ENCODE measurements at places on chromosomes 12 and 14.

GRCh38 chr12:45034861-45035265, 16.0 kb downstream of the DBX2 start:
- H3K36me3 ChIP-seq, result no peaks in the 10 kb centered on the region
- DNase-seq, result no peak
- no peaks in the 10 kb centered on the region for H3K4me1 ChIP-seq
- no peak overlapping the region for H3K4me3 ChIP-seq

DNA sequence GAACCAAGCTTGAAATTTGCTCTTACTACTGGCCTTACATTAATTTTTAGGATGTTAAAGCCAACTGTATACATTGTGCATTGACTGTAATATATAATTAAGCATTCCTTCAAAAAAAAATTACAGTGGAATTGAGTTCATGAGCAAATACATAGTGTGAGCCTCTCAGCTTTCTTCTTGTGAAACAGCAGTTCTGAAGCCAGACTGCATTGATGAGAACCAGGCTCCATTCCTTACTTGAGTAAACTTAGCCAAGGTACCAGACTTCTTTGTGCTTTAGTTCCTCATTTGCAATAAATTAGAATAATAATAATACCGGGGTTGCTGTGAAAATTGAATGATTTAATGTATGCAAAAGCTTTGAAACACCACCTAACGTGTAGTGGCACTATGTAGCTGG, 169.5 kb downstream of the ANO4 start:
- no peaks in the 10 kb centered on the region for H3K4me1 ChIP-seq
- no peak for DNase-seq
- no peak overlapping the region for H3K27ac ChIP-seq
- H3K4me3 ChIP-seq, result no peak overlapping the region
- no peaks in the 10 kb centered on the region for H3K27me3 ChIP-seq

DNA sequence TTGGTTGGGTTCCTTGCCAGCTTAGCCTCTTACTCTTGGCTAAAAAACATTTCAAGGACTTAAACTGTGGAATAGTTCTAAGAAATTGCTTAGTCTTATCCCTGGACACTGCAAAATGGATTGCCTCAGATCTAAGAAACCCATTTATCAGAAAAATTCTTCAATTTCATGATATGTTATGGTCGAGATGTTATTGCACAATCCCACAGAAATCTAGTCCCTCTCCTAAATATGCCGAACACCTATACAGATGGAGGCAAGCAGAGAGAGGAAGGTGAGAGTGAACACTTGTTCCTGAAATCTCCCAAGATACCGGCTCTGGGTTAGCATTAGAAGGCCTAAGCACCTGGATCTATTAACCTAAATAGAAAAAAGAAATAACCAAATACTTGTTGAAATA, 267.2 kb downstream of the PAWR start:
- H3K4me3 ChIP-seq, result no peak overlapping the region
- no peak for DNase-seq
- no peaks in the 10 kb centered on the region for H3K4me1 ChIP-seq
- no peak overlapping the region for H3K27ac ChIP-seq
- H3K27me3 ChIP-seq, result no peaks in the 10 kb centered on the region
- H3K36me3 ChIP-seq, result no peaks in the 10 kb centered on the region

- H3K36me3 ChIP-seq, result no peaks in the 10 kb centered on the region
- no peak overlapping the region for H3K4me3 ChIP-seq
- no peaks in the 10 kb centered on the region for H3K27me3 ChIP-seq
- no peaks in the 10 kb centered on the region for H3K4me1 ChIP-seq
- H3K27ac ChIP-seq, result no peak overlapping the region
Observed at GRCh38 chr12:116642106-116642505, 82.9 kb downstream of the MAP1LC3B2 start.

- H3K27me3 ChIP-seq, result no peaks in the 10 kb centered on the region
- H3K4me1 ChIP-seq, result peaks cover 29% of the 10 kb centered on the region
- H3K27ac ChIP-seq, result no peak overlapping the region
- DNase-seq, result no peak
- no peak overlapping the region for H3K4me3 ChIP-seq
Observed at GRCh38 chr12:6569312-6569711, 1.2 kb upstream of the NOP2 start.

- no peak overlapping the region for H3K4me3 ChIP-seq
- H3K27me3 ChIP-seq, result no peaks in the 10 kb centered on the region
- H3K4me1 ChIP-seq, result peaks cover 23% of the 10 kb centered on the region
- no peaks in the 10 kb centered on the region for H3K36me3 ChIP-seq
- peak overlapping the region; percentile 42 for H3K27ac ChIP-seq
- no peak for DNase-seq
Observed at GRCh38 chr12:96199464-96199863, 5.3 kb downstream of the ELK3 start.

- no peaks in the 10 kb centered on the region for H3K4me1 ChIP-seq
- H3K27me3 ChIP-seq, result no peaks in the 10 kb centered on the region
- no peak for DNase-seq
- no peaks in the 10 kb centered on the region for H3K36me3 ChIP-seq
Observed at GRCh38 chr14:34137001-34137745, 186.3 kb upstream of the EGLN3 start.

DNA sequence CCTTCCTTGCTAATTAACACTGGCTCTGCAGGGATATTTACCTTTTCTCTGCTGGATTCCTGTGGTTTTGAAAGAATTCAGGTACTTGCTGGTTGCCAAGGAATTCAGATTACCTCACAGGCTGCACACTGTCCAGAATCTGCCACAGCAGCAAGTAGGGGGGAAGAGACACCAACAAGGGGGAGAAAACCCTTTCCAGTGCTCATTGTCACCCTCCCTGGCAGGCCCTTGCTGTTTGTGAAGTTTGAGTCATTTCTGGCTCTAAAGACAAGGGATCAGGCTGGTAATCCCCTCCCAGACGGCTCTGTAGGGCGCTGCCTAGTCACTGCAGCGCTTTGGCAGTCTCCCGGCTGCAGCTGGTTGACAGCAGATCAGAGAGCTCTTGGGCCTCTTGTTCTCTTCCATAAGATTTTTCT, 50.8 kb downstream of the TTLL5 start:
- no peaks in the 10 kb centered on the region for H3K4me1 ChIP-seq
- H3K4me3 ChIP-seq, result no peak overlapping the region
- H3K27me3 ChIP-seq, result no peaks in the 10 kb centered on the region

GRCh38 chr12:96140174-96140573, 54.0 kb upstream of the ELK3 start:
- no peak overlapping the region for H3K27ac ChIP-seq
- H3K4me3 ChIP-seq, result no peak overlapping the region
- peaks cover 9% of the 10 kb centered on the region for H3K4me1 ChIP-seq
- H3K36me3 ChIP-seq, result no peaks in the 10 kb centered on the region
- DNase-seq, result no peak

DNA sequence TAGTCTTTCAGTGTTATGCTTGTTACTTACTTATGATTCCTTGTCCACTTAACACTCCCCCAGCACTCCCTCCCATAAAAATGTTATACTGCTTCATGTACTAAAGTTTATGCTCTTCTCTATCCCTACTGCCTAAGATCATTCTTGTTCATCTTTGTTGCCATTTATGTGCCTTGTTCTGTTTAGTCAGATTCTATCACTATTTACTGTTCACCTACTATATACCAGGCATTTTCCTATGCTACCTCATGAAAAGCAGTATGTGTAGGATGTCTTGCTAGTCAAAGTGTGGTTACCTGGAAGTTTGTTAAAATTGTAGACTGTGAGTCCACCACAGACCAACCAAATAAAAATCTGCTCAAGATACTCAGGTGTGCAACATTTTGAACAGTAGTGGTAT, 23.9 kb downstream of the ERH start:
- no peak for DNase-seq
- H3K27me3 ChIP-seq, result no peaks in the 10 kb centered on the region
- no peak overlapping the region for H3K27ac ChIP-seq
- no peaks in the 10 kb centered on the region for H3K4me1 ChIP-seq

DNA sequence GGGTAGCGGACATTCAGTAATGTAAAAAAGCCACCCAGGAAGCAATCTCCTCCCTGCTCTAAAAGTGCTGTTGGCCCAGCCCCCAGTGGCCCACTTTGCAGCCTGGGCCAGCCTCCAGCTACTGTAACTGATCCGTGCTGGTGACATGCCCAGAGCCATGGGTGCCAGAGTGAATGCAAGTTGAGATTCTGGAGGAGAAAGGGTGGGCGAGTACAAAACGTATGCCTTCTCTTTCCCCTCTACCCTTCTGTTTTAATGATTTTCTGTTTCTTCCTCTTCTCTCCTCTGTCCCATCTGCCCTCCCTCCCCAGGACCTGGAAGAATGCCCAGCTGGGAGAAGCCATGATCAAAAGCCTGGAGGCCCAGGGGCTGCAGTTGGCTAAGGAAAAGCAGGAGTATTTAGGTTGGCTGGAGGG, 16.9 kb downstream of the PLEKHD1 start:
- no peak overlapping the region for H3K4me3 ChIP-seq
- H3K36me3 ChIP-seq, result no peaks in the 10 kb centered on the region
- no peak overlapping the region for H3K27ac ChIP-seq
- H3K4me1 ChIP-seq, result no peaks in the 10 kb centered on the region
- no peaks in the 10 kb centered on the region for H3K27me3 ChIP-seq

DNA sequence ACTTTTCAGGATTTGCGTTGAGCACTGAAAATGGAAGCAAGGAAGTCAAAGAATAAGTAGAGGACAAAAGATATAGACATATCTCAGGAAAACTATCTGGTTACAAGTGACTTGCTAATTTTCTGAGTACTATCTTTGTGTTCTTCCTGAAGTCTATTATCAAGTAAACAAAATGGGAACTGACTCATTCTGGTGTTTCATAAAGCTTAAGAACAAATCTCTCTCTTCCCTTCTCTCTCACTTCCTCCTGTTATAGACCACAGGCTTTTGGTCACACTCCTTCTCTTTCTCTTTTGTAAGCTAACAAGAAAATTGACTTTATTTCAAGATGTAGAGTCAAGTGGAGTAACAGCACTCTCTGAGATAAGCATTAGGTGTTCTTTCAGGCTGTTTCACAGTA, 406.6 kb upstream of the SYT1 start:
- H3K4me3 ChIP-seq, result no peak overlapping the region
- no peaks in the 10 kb centered on the region for H3K27me3 ChIP-seq
- no peak for DNase-seq

DNA sequence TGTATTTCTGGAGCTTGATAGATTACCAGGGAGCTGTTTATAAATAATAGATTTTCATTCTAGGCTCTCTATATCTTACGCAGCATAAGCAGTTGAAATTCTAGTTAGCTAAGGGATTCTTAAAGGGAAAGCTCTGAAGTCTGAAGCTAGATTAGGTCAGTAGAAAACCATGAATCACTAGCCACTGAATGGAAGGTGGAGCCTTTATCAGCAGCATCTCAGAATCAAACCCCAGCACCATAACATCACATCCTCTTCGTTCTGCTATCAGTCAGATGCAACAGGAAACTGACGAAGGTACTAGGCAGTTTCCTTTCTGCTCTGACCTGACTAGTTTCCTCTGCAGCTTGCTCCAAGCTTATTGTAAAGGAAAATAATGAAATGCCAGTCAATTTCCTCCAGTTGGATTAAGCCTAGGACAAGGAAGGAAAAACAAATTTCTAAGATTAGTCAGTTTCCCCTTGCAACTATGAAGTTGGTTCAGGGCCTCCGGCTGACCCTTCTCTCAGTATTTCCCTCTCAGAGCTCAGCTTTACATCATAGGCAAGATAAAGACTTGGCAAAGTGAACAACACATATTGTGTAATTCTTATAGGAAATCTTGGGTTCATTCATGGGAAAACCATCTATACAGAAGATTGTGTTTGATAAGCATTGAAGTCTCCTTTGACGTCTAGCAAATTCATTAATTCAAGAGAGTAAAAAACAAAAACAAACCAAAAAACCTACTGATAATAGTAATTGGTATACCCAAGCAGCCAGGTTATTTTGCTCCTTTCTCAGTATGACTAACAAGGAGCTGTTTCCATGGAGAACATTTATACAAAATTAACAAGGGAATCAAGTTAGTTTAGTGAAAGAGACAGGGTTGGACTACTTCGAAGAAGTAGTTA, 43.4 kb upstream of the CFAP54 start:
- no peaks in the 10 kb centered on the region for H3K27me3 ChIP-seq
- peak overlapping the region; percentile 97 for H3K27ac ChIP-seq
- peak; percentile 54 for DNase-seq
- no peak overlapping the region for H3K4me3 ChIP-seq

DNA sequence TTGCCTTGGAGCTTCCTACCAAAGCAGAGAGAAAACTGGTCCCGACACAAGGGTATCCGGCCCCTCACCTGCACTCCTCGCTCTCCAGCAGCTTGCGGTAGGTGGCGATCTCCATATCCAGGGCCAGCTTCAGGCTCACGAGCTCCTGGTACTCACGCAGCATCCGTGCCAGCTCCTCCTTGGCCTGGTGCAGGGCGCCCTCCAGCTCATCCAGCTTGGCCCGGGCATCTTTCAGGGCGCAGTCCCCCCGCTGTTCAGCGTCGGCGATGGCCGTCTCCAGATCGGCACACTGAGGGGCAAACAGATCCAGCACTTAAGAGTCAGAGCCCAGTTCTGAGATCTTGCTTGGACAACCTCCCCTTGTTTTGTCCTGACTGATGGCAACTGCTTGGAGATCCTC, 13.7 kb downstream of the KRT72 start:
- peaks cover 24% of the 10 kb centered on the region for H3K4me1 ChIP-seq
- no peak for DNase-seq
- no peaks in the 10 kb centered on the region for H3K36me3 ChIP-seq
- H3K4me3 ChIP-seq, result no peak overlapping the region
- H3K27me3 ChIP-seq, result peaks cover 4% of the 10 kb centered on the region

GRCh38 chr12:6416596-6416995, 28.2 kb upstream of the CD27 start:
- no peaks in the 10 kb centered on the region for H3K36me3 ChIP-seq
- no peak overlapping the region for H3K27ac ChIP-seq
- DNase-seq, result no peak
- H3K4me1 ChIP-seq, result no peaks in the 10 kb centered on the region

- no peak overlapping the region for H3K4me3 ChIP-seq
- H3K27ac ChIP-seq, result no peak overlapping the region
- H3K4me1 ChIP-seq, result no peaks in the 10 kb centered on the region
- no peak for DNase-seq
- no peaks in the 10 kb centered on the region for H3K36me3 ChIP-seq
Observed at GRCh38 chr12:22282283-22282682, 52.2 kb downstream of the ST8SIA1 start.

DNA sequence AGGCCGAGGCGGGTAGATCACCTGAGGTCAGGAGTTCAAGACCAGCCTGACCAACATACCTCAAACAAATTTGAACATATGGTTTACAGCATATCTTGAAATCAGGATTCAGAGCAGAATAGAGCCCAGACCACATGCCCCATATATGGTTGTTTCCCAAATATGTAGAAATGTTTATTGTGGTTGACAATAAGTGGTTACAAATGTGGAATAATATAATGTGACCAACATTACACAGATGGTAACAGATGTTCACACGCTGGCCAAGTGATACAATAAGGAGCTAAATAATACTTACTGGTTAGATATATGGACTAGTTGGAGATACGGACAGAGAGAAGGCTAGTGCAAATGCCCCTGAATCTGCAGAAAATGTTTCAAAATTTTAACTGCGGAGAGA, 85.3 kb downstream of the MAPKAPK5 start:
- H3K27ac ChIP-seq, result no peak overlapping the region
- H3K36me3 ChIP-seq, result no peaks in the 10 kb centered on the region
- no peaks in the 10 kb centered on the region for H3K27me3 ChIP-seq

DNA sequence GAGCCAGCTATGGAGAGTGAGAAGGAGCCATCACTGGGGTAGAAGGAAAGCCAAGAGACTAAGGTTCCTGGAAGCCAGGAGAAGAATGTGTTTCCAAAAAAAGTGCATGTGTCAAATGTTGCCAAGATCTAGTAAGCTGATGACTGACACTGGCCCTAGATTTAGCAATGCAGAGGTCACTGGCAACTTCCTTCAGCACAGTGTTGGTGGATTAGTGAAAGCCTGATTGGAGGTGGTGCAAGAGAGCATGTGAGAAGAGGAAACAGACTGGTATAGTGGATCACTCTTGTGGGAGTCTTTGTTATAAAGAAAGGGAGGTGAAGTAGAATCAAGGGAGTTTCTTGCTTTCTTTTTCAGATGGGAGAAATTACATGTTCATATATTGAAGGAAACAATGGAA, 34.1 kb upstream of the CHGA start:
- H3K36me3 ChIP-seq, result no peaks in the 10 kb centered on the region
- no peaks in the 10 kb centered on the region for H3K4me1 ChIP-seq
- H3K4me3 ChIP-seq, result no peak overlapping the region
